Uterine smooth muscle cell (primary cell): ENCODE measurements at places on chromosomes 2 and 18. TPM values are rescaled to one million over a fixed set of nuclear protein-coding genes. Genes with fewer than 3 reads are reported as not detected.

MAT2A gene
- total RNA-seq, result 163 and 201 TPM in 2 replicates

CNOT9 gene
- total RNA-seq, result 38.1 and 69.2 TPM in 2 replicates

CFAP65 gene
- total RNA-seq, result not detected in 2 replicates

TMEM127 gene
- total RNA-seq, result 11.8 and 16.7 TPM in 2 replicates

HOXD3 gene
- total RNA-seq, result 0.25 and 0.33 TPM in 2 replicates

SIX3 gene
- total RNA-seq, result under 0.01 TPM in 1 of 2 replicates, not detected in the other

ACKR3 gene
- total RNA-seq, result 0.25 TPM in 1 of 2 replicates, not detected in the other

EN1 gene
- total RNA-seq, result under 0.01 TPM in 1 of 2 replicates, not detected in the other

RGPD4 gene
- total RNA-seq, result not detected in 2 replicates

NAT8 gene
- not detected in 2 replicates for total RNA-seq

ZBTB7C gene
- not detected in 2 replicates for total RNA-seq

TANC1 gene
- total RNA-seq, result 12.4 and 27.7 TPM in 2 replicates

YES1 gene
- total RNA-seq, result 107 and 154 TPM in 2 replicates

NT5C1B gene
- 0.33 TPM in 1 of 2 replicates, not detected in the other for total RNA-seq

SKOR2 gene
- not detected in 2 replicates for total RNA-seq

EFEMP1 gene
- 10.8 and 35.9 TPM in 2 replicates for total RNA-seq

MROH2A gene
- not detected in 2 replicates for total RNA-seq

UGT1A10 gene
- total RNA-seq, result 0.11 TPM in 1 of 2 replicates, not detected in the other

YWHAQ gene
- total RNA-seq, result 259 and 420 TPM in 2 replicates

AGAP1 gene
- total RNA-seq, result 11.8 and 11.9 TPM in 2 replicates

FBLN7 gene
- total RNA-seq, result 1.1 and 2.4 TPM in 2 replicates

DLX2 gene
- under 0.01 TPM in 1 of 2 replicates, not detected in the other for total RNA-seq

NYAP2 gene
- total RNA-seq, result not detected in 2 replicates

AGBL5 gene
- total RNA-seq, result 21.2 and 23.9 TPM in 2 replicates

NAB1 gene
- total RNA-seq, result 29.0 and 34.6 TPM in 2 replicates

ARMC9 gene
- 89.6 and 150 TPM in 2 replicates for total RNA-seq

CNDP1 gene
- 0.12 TPM in 1 of 2 replicates, not detected in the other for total RNA-seq

ZNF396 gene
- total RNA-seq, result 0.89 and 2.0 TPM in 2 replicates

DSG4 gene
- total RNA-seq, result not detected in 2 replicates

CROCC2 gene
- under 0.01 TPM in 1 of 2 replicates, not detected in the other for total RNA-seq

RASGRP3 gene
- 0.62 and 2.9 TPM in 2 replicates for total RNA-seq

DPY30 gene
- 54.9 and 79.8 TPM in 2 replicates for total RNA-seq
